Ascending aorta (tissue), 2 donors: ENCODE measurements at places on chromosomes 2 and 18.
A peak's percentile ranks its signal among the peaks of the same experiment; 100 is the strongest.

DNA sequence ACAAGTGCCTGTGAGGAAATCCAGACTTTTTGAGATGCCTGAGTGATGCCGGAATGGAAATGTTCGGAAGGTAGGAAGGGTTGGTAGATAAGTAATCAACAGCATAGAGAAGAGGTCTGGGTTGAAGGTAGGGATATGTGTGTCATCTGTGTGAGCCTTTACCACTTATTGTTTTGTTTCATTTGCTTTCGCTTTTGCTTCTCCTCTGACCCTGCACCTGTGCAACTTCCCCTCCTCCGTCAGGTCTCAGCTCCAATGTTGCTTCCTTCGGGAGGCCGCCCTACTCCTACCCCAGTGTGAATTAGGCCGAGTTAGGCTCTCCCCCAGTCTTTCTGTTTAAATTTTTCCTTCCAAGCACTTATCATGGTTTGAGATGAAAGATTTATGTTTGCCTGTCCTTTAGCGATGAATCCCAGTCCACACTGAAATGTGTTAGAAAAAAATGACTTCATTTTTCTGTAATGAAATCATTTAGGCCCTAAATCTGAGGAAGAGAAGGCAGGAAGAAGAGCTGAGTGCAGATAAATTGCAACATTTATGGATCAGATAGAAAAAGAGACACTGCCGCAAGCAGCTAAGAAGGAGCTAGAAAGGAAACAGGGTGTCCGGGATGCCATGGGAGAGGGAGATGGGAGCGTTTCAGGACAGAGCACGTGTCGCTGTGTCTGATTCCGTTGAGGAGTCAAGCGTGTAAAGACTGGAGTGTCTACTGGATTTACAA lies 139.6 kb upstream of the PELI1 start:
- peaks cover 6% of the 10 kb centered on the region for H3K4me1 ChIP-seq
- H3K27me3 ChIP-seq: no peaks in the 10 kb centered on the region
- no peak overlapping the region for H3K27ac ChIP-seq
- no peak for DNase-seq
- no peak overlapping the region for H3K4me3 ChIP-seq

GRCh38 chr18:59180150-59180845 lies 39.7 kb upstream of the GRP start:
- no peak overlapping the region for H3K27ac ChIP-seq
- H3K4me1 ChIP-seq: no peaks in the 10 kb centered on the region
- no peaks in the 10 kb centered on the region for H3K36me3 ChIP-seq

DNA sequence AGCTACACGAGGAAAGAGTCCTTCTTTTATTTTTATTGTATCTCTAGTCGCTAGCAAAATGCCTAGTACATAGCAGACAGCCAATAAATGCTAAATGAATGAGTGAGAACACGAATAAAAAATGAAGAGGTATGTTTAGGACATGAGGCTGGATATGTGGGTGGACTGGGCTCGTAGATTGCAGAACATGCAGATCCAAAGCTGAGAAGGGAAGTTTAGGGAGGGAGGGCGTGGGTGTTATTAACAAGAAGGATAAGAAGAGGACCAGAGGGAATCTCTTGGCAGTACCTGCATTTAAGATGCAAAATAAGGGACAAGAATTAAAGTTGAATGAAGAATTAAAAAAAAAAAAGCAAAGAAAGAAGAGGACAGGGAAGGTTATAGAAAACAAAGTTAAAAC lies 161.1 kb downstream of the MAP2 start:
- no peaks in the 10 kb centered on the region for H3K4me1 ChIP-seq
- H3K27me3 ChIP-seq: no peaks in the 10 kb centered on the region
- no peak overlapping the region for H3K27ac ChIP-seq
- H3K36me3 ChIP-seq: no peaks in the 10 kb centered on the region
- DNase-seq: no peak

DNA sequence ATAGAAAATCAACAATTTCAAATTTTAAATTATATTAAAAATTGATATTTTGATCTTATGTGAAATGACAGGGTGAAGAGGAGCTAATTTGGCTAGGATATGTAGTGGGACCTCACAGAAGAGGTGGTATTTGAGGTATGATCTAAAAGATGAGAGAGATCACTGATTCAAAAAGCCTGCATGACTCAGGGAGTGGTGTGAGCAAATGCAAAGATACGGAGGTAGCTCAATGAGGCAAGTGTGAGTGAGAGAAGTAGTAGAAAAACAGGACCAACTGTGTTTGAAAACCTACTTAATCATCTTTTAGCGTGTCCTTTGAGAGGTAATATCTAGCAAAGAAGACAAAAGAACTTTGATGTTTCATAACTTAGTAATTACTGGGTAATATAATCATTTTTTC lies 557.5 kb downstream of the DSC3 start:
- no peaks in the 10 kb centered on the region for H3K27me3 ChIP-seq
- no peaks in the 10 kb centered on the region for H3K36me3 ChIP-seq
- H3K4me1 ChIP-seq: no peaks in the 10 kb centered on the region
- H3K4me3 ChIP-seq: no peak overlapping the region
- no peak overlapping the region for H3K27ac ChIP-seq
- DNase-seq: no peak

DNA sequence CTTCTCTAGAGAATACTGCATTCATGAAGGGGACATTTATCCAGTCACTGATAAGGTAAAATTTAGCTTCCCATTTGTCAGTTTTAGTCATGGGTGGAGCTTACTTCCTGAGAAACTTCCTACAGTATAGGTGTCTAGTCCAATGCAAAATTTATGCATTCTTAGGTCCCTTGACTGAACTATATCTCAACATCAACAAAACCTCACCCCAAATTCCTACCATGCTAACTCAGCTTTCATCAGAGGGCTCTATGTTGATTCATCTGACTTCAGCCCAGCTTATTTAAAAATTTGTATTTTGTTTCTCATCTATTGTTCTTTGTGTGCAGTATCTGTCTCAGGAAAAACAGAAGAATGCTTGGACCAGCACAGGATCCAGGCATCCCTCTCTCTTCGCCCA lies 296.4 kb upstream of the ACVR2A start:
- H3K36me3 ChIP-seq: no peaks in the 10 kb centered on the region
- H3K4me1 ChIP-seq: no peaks in the 10 kb centered on the region
- no peak overlapping the region for H3K4me3 ChIP-seq
- no peaks in the 10 kb centered on the region for H3K27me3 ChIP-seq

DNA sequence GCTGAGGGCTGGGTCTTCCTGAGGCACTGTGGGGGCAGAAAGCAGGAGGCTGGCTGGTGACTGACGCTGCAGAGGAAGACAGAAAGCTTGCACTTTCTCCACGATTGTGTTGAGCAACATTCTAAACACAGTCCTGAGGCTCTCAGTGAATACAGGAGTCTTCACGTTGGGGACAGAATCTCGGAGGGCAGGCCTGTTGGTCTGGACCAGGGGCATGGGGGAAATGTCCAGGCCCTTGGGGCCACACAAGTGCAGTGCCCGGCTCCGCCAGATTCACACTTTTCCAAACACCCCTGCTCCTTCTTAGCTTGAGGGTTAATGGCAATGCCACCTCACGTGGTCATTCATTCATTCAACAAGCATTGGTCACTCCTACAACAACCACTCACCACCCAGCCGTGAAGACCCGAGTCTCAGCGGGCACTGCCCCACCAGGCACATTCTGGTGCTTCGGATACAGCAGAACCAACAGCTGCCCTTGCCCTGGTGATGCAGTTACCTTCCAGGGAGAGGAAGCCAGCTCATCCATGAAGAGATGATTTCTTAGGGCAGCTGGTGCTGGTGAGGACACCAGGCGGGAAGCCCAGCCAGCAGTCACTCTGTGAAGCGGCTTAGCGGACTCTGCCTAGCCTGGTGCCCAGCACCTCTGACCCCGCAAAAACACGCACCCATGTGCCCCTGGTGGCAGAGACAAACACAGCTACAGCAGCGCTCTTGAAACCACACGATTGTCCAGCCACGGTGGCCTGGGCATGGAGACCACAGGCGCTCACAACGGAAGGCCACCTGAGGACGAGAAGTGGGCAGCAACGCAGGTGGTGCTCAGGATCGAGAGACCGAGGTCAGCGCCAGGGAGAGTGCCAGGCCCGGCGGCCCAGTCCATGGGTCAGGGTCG lies 10.9 kb upstream of the GPC1 start:
- no peak overlapping the region for H3K27ac ChIP-seq
- no peaks in the 10 kb centered on the region for H3K27me3 ChIP-seq
- DNase-seq: no peak
- no peaks in the 10 kb centered on the region for H3K4me1 ChIP-seq
- no peak overlapping the region for H3K4me3 ChIP-seq

- H3K4me1 ChIP-seq: no peaks in the 10 kb centered on the region
- H3K27ac ChIP-seq: no peak overlapping the region
- H3K36me3 ChIP-seq: no peaks in the 10 kb centered on the region
- H3K4me3 ChIP-seq: no peak overlapping the region
Observed at GRCh38 chr2:218429911-218430692, 11.2 kb downstream of the VIL1 start.

GRCh38 chr18:9066358-9066757 lies 36.1 kb upstream of the NDUFV2 start:
- H3K27ac ChIP-seq: no peak overlapping the region
- no peaks in the 10 kb centered on the region for H3K27me3 ChIP-seq
- H3K4me3 ChIP-seq: no peak overlapping the region

GRCh38 chr2:142603759-142604158 lies 273.7 kb upstream of the KYNU start:
- DNase-seq: no peak
- H3K27ac ChIP-seq: no peak overlapping the region
- no peaks in the 10 kb centered on the region for H3K27me3 ChIP-seq
- no peaks in the 10 kb centered on the region for H3K4me1 ChIP-seq
- H3K4me3 ChIP-seq: no peak overlapping the region

- H3K27ac ChIP-seq: no peak overlapping the region
- no peak overlapping the region for H3K4me3 ChIP-seq
- H3K36me3 ChIP-seq: no peaks in the 10 kb centered on the region
- H3K4me1 ChIP-seq: no peaks in the 10 kb centered on the region
Observed at GRCh38 chr2:120884472-120885290, 149.0 kb downstream of the GLI2 start.

DNA sequence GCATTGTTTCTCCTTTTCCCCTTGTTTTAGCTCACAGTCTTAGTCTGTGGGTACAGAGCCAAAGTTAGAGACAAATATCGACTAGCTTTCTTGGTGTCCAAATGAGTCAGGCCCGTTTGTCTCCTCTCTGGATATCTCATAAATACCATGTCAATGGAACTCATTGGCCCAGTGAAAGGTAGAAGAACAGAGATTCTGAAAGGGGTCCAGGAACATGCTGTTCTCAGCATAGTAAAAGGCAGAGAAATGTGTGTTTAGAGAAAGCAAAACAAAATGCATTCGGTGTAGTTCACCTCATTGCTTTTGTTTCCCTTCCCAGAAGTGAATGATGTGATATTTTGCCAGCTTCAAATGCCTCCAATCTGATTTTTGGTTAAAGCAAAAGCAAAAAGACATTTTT lies 238.6 kb upstream of the SLC8A1 start:
- DNase-seq: no peak
- H3K27ac ChIP-seq: peak overlapping the region; percentile 24
- H3K36me3 ChIP-seq: no peaks in the 10 kb centered on the region
- no peaks in the 10 kb centered on the region for H3K4me1 ChIP-seq
- H3K4me3 ChIP-seq: no peak overlapping the region
- H3K27me3 ChIP-seq: no peaks in the 10 kb centered on the region

GRCh38 chr2:149901231-149901859 lies 313.8 kb upstream of the MMADHC start:
- no peak overlapping the region for H3K27ac ChIP-seq
- no peak for DNase-seq
- H3K36me3 ChIP-seq: no peaks in the 10 kb centered on the region

- DNase-seq: no peak
- peaks cover 2% of the 10 kb centered on the region for H3K36me3 ChIP-seq
- H3K4me3 ChIP-seq: no peak overlapping the region
- H3K27me3 ChIP-seq: no peaks in the 10 kb centered on the region
- H3K27ac ChIP-seq: no peak overlapping the region
- no peaks in the 10 kb centered on the region for H3K4me1 ChIP-seq
Observed at GRCh38 chr2:119794237-119794636, 34.5 kb downstream of the PTPN4 start.

DNA sequence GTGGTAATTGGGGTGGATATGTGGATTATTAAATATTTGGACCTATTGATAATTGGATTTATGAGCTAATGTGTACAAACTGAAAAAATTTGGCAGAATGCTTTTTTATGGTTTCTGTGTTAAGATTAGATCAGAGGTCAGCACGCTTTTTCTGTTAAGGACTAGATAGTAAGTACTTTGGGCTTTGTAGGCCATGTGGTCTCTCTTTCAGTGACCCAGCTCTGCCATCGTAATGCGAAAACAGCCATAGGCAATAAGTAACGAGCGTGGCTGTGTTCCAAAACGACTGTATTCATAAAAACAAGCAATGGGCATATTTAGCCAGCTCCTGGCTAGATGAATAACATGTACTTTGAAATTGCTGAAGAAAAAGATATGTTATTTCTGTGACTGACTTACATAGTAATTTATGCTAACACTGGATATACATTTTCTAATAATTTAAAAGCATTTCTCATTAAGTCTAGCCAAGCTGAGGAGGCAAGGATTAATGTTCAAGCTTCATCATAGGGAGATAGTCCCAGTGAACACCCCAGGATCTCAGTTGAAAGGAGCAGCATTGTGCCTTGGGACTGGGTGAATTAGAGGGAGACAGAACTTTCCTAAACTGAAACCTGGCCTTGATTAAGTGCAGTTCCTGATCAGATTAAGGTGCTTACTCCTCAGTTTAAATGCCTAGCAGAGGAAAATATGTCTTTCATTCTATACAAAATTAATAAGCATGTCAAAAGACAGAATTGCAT lies 20.0 kb downstream of the CCDC138 start:
- no peaks in the 10 kb centered on the region for H3K27me3 ChIP-seq
- no peaks in the 10 kb centered on the region for H3K4me1 ChIP-seq
- H3K36me3 ChIP-seq: no peaks in the 10 kb centered on the region
- no peak overlapping the region for H3K4me3 ChIP-seq
- DNase-seq: no peak
